ENCODE measurements at places on chromosomes 16 and 17.

- DNase-seq = no peak
Measured at GRCh38 chr16:51431517-51432241, 280.6 kb upstream of the SALL1 start.

- no peak for DNase-seq
Measured at GRCh38 chr16:49554681-49555080, 181.1 kb downstream of the C16orf78 start.

GRCh38 chr16:2675714-2676113 is 6.6 kb upstream of the KCTD5 start:
- DNase-seq = no peak

- DNase-seq = no peak
Measured at GRCh38 chr17:34979153-34979552, 1.2 kb upstream of the LIG3 start.

- DNase-seq = no peak
Measured at GRCh38 chr16:84449156-84450140, 55.0 kb downstream of the MEAK7 start.

DNA sequence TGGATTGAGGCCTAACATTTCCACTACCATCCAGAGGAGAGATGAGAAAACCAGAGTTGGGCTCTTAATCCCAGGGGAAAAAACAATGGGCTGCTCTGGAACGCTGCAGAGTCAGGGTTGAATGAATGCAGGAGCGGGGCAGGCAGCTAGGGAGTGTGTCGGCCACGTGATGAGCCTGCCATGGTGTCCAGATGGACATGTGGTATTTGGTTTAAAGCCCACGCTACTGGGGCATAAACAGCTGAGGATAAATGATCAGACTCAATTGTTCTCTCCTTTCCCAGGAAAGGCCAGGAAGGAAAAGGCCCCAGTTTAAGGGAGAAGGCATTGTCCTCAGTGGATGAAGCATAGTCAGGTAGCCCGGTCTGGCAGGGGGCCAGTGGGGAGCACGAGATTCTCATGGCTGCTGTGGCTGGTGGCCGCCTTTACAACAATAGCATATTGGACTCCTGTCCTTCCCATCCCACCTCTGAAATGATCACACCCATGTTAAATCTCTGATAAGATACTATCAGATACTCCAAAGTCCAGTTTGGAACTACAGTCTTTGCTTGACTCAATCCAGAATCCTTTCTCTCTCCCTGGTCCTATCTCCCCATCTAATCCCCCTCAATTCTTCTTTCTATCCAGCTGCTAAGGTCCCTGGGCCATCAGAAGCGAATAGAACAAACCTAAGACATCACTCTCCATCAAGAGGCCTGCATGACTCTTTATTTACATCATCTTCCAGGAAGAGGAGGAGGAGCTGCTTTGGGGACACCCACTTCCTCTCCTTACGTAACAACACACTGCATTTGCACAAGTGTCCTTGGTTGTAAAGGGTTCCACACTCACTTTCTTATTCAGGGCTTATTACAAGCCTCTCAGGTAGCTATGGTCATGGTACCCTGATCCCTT is 20.4 kb downstream of the CA4 start:
- DNase-seq = no peak

GRCh38 chr16:48291303-48291702 is 44.0 kb upstream of the ABCC11 start:
- DNase-seq = no peak

- no peak for DNase-seq
Measured at GRCh38 chr17:1871756-1872155, 42.0 kb downstream of the RPA1 start.

- DNase-seq = no peak
Measured at GRCh38 chr16:55471448-55472097, 7.4 kb upstream of the MMP2 start.
